ENCODE measurements at places on chromosomes 6 and 20. TPM values are rescaled to one million over a fixed set of nuclear protein-coding genes. Genes with fewer than 3 reads are reported as not detected.

ZFAND3 gene
- 79.5 TPM for total RNA-seq

ATP9A gene
- total RNA-seq: 37.0 TPM

CLPSL2 gene
- total RNA-seq: not detected

CD93 gene
- total RNA-seq: not detected

KCNQ2 gene
- total RNA-seq: not detected

C20orf204 gene
- total RNA-seq: 0.67 TPM

ULBP3 gene
- 28.5 TPM for total RNA-seq

ZBTB46 gene
- total RNA-seq: 1.5 TPM

THBD gene
- 1.4 TPM for total RNA-seq

TMEM170B gene
- 0.83 TPM for total RNA-seq

SPEF1 gene
- 0.17 TPM for total RNA-seq

HLA-DRB1 gene
- total RNA-seq: 0.83 TPM

SRSF12 gene
- total RNA-seq: 0.54 TPM

RNF217 gene
- total RNA-seq: 50.9 TPM

PRRT1 gene
- total RNA-seq: 0.94 TPM
